ENCODE measurements at places on chromosomes 3 and 15.

- no peak for DNase-seq
Measured at GRCh38 chr15:92502930-92503857, 109.5 kb downstream of the ST8SIA2 start.

- DNase-seq = no peak
Measured at GRCh38 chr15:99963976-99964375, 230.7 kb upstream of the LYSMD4 start.

GRCh38 chr15:41483115-41483514 lies 10.6 kb upstream of the ITPKA start:
- no peak for DNase-seq

GRCh38 chr3:197027151-197027895 lies 2.3 kb downstream of the MELTF start:
- DNase-seq = no peak

DNA sequence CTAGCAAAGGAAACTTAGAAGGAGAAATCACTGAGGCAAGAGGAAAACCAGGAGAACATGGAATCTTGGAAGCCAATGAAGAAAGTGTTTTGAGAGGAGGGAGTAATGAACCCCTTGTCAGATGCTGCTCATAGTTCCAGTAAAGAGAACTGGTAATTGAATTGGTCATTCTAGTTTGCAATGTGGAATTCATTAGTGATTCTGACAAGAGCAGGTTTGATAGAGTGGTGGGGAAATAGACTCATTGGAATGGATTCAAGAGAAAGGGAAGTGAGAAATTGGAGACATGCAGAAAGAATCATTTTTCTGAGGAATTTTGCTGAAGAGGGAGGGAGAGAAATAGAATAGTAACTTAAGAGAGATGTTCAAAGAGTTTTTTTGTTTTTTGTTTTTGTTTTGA lies 21.0 kb downstream of the GLCE start:
- DNase-seq = no peak

DNA sequence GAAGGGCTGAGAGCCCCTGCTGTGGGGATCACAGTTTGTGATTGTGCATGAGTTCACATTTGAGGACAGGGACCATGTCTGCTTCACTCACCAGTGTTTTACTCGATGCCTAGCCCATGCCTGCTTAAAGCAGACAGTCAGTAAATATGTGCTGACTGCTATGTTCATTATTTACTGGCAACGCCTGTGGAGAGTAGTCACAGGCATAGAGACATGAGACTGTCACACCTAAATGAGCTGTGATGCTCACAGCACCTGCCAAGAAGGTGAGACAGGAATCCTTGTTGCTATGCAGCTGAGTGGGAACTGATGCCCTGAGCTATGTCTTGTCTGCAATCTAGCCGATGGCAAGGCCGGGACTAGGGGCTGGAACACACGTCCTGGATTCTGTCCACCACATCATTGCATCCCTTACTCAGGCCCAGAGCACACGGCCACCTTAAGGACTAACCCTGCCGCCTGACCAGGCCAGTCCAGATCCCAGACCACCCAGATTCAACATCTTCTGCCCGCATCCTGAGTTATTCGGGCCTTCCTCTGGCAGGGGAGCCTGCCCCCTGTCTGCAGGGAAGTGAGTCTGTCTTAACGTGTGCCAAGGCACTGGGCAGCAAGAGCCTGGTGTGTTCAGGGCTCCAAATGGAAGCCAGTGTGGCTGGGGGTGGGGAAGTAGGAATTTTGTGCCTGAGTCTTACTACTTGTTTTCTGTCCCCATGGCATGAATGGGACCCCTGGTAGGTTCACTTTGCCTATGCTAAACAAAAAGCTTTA lies 44.8 kb downstream of the FGD5 start:
- no peak for DNase-seq

DNA sequence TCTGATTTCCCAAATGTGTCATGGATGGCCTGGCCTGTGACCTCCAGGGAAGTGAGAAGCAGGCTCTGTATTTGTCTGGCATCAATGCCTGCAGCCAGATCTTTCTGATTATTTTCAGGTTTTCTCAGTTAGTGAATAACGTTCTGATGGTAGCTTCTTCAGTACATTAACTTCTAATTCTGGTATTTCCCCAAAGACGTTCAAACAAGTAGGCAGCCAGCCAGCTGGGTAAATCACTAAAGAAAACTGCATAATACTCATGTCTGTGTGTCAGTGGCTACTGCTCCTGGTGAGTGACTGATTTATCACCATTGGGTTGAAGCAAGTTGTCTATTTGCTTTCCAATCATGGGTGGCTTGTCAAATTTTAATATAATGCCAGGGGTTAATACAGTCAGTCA lies 162.6 kb upstream of the PFN2 start:
- DNase-seq = no peak

Data from CD4-positive, alpha-beta T cell treated with Interleukin-15 for 1 hour (primary cell).